ENCODE measurements at places on chromosomes 7 and 10.

- DNase-seq: no peak
Observed at GRCh38 chr7:34982371-34983019, 54.8 kb downstream of the DPY19L1 start.

DNA sequence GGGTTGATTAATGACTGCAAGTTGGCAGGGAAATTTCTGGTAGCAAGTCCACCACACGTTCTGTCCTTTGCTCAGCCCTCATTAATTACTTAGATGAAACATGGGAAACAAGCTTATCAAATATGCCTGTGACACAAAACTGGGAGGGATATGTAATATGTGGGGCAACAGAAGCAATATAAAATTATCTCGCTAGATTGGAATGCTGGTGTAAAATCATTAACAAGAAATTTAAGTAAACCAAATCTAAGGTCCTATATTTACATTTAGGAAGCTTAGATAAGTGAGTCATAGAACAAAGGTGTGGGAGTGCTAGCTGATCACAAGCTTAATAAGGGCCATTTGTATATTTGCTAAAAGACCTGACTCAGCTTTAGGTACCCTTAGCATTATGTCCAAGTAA lies 23.5 kb downstream of the TRPV5 start:
- no peak for DNase-seq

DNA sequence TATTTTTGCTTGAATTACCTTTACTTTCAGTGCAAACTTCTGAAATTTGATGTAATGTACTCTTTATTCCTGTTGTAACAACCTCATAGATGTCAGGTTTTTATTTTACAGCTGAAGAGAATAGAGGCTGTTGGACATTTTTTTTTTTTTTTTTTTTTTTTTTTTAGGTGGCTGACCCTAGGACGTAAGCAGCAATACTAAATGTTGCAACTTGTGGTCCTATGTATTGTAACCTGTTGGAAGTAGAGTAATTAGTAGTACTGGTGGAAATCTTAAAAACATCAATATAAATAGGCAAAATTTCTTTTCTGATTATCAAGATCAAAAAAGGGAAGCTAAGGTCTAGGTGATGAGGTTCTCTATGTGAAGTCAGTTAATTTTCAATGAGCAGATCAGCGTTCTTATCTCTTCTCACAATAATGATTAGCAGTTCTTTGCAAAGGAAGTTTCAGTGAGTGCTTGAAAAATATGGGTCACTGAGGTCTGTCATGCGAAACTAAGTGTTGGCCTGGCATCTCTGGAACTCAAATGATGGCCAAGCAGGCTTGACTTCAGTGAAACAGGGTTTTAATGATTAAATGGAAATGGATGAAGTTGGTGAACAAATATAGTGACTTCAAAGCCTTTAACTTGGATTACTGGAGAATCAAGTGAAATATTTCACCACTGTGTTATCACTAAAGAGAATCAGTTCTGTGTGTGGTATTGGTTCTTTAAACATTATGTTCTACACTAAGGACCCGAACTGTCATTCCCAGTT lies 42.7 kb downstream of the BICC1 start:
- DNase-seq: no peak

DNA sequence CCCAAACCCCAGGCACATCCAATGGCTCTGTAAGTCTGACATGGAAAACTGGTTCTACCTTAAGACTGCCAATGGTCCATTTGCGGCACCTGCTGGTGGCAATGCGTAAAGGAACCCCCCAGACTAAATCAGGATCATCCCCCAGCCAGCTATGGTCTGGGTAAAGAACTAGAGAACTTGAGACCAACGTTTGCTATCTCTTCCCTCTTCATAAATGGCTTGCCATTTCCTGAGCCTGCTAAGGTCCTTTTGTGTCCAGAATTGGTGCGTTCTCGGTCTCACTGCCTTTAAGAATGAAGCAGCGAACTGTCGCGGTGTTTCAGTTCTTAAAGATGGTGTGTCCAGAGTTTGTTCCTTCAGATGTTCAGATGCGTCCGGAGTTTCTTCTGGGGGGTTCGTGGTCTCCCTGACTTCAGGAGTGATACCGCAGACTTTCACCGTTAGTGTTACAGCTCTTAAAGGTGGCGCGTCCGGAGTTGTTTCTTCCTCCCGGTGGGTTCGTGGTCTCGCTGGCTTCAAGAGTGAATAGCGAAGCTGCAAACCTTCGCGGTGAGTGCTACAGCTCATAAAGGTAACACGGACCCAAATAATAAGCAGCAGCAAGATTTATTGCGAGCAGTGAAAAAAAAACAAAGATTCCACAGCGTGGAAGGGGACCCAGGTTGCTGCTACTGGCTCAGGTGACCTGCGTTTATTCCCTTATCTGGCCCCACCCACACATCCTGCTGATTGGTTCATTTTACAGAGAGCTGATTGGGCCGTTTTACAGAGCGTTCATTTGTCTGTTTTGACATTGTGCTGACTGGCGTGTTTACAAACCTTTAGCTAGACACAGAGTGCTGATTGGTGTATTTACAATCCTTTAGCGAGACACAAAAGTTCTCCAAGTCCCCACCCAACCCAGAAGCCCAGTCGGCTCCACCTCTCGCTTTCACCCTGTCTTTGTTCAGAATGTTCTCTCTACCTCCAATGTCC lies 95.4 kb downstream of the ELMO1 start:
- DNase-seq: no peak

GRCh38 chr10:35765066-35765527 lies 123.0 kb upstream of the FZD8 start:
- no peak for DNase-seq

DNA sequence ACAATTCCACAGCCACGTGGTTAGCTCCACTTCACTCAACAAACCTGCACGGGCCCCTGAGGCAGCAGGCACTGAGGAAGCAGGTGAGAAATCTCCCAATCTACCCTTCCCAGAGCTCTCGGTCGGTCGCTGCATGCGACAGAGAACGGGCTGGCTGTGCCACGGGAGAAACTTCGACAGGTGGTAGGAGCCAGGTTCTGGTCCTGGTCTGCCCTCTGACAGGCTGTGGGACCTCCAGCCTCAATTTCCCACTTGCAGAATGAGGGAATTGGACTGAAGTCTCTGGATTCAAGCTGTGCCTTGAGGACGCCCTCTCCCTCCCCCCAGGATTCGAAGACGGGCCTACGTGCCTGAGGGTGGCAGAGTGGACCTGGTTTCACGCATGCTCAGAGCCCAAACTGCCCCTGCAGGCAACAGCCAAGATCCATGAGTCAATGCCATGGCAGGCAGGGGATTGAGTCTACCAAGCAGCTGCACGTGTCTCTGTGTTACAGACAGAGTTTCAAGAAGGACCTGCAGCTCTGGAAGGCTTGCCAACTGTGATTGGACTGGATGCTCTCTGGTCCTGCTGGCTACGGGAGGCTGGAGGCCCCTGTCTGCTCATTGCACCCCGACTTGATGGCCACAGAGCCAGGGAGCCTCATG lies 215.0 kb downstream of the USP6NL start:
- no peak for DNase-seq

DNA sequence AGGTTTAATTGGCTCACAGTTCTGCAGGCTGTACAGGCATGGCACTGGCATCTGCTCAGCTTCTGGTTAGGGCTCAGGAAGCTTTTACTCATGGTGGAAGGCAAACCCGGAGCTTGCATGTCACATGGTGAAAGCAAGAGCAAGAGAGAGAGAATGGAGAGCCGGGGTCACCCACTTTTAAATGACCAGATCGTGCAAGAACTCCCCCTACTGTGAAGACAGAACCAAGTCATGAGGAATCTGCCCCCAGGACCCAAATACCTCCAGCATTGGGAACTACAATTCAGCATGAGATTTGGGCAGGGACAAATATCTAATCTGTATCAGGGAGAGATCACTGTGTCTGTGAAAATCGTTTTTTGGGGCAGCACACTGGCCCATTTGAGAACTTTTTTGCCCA lies 110.0 kb upstream of the MYO3A start:
- no peak for DNase-seq

All from bone marrow (tissue), 2 donors.